Activated T-helper 1 cell treated with anti-CD3 and anti-CD28 coated beads, Interleukin-2, amount 50 U/mL, for 16 hours (primary cell): ENCODE measurements at places on chromosomes 4 and X.
A peak's percentile ranks its signal among the peaks of the same experiment; 100 is the strongest.

DNA sequence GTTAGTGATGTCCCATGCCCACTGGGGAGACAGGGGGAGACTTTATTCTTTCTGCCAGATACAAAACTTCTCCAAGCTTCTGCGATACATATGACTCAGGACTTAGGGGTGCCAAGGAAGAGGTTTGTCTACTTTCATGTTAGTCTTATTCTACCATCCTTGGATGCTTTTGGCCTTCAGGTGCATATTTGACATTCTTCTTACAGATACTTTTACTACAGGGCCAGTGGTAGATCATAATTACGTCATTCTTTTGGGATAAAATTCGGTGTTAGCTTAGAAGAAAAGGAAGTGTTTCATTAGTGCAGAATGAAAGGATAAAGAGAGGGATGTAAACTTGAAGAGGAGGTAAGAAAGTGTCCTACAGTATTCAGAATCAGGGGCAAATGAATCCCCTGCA, 245.2 kb downstream of the THOC2 start:
- no peak for DNase-seq

DNA sequence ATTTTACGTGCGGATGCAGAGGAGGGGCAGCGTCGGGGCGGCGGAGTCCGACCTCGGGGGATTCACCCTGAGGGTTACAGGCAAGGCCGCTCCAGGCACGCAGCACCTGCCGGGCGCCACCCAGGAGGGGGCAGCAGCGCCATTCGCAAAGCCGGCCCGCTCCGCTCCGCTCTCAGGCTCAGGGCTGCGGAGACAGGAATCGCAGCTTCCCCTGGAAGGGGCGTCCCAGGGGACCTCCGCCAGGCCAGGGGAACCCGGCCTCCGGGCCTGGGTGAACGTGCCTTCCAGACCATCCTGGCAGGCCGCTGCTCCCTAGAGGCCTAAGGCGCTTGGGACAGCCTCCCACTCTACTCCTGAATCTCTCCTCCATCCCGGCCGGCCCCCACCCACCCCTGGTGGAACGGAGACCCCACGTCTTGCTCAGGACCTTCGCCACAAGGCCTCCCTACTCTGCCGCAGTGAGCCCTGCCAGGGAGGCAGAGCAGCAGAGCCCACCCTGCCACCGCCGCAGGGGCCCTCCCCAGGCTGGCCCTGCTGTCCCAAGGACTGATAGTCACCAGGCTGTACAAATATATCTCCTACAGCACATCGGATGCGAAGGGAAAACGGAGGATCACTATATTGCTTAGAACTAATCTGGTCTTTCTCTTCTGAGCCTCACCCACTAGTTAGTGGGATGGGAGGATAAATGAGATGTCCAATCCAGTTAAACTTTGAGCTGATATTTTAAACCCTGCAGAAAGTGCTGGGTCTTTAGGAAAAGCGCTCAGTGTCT, 115.0 kb downstream of the SMIM20 start:
- DNase-seq: peak; percentile 15

GRCh38 chr4:88320780-88321373, 36.5 kb upstream of the PPM1K start:
- DNase-seq: no peak

DNA sequence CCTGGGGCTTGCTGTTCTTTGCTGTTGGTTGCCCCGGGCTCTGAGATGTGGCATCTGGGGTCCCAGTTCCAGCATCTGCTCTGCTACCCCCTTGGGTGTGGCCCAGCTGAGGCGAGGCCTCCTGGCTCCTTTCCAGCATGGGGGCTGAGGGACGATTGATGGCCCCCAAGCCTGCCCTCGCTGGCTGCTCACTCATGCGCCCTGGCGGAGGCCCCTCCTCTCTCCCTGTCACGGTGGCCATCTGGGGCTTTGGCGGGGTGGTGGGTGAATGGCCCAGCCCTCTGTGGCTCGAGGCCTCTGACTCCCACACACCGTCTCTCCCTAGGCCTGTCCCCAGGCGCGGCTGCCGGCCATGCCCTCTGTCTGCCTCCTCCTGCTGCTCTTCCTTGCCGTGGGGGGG, 1.8 kb downstream of the PLXNA3 start:
- DNase-seq: no peak

DNA sequence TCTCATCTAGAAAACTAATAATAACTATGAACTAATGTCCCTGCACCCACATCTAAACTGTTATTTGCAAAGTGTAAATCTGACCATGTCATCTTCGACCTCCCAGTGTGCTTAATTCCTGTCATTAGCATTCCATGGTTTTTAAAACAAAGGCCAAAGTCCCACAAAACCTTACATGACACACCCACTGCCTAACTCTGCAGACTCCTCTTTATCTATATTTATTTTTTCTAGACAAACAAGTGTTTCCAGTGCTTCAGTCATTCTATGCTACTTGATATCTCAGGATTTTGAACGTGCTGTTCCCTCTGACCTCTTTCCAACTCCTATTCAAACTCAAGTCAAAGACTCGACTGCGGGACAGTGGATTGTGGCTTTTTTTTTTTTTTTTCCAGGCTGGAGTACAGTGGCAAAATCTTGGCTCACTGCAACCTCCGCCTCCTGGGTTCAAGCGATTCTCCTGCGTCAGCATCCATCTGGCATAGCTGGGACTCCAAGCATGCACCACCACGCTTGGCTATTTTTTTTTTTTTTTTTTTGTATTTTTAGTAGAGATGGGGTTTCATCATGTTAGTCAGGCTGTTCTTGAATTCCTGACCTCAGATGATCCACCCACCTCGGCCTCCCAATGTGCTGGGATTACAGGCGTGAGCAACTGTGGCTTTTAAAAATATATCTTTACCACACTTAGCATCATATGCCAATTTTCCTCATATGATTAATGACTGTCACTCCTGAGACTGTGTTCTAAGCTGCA, 1511.0 kb downstream of the ARAP2 start:
- no peak for DNase-seq

- DNase-seq: no peak
These were observed 18.8 kb upstream of the MXD4 start for GRCh38 chr4:2280531-2281300.

GRCh38 chr4:4853371-4853823, 6.1 kb upstream of the MSX1 start:
- DNase-seq: no peak

GRCh38 chr4:25075851-25076250, 45.1 kb upstream of the LGI2 start:
- DNase-seq: no peak
